ENCODE measurements at places on chromosomes 7 and 10.

- DNase-seq = no peak
These were observed 2.2 kb downstream of the IRF5 start for GRCh38 chr7:128939861-128940410.

DNA sequence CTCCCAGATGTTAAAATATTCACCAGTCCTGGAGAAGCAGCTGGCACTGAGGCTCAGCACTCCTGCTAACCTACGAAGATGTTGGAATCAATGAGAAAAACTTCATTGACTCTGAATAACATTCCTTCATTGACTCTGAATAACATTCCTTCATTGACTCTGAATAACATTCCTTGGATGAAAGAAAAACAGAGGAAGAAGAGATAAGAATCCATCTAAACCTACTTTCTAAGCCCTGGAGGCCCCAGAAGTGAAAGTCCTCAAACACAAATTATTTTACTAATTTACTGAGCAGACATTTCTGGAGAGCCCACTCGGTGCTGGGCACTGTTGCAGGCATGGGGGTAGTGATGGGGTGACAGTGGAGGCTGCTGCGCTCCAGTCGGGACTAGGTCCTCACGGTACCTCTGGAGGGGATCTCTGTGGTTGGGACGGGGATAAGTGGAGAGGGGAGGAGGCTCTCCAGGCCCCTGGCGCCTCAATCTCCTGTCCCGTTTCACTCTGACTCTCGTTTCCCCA lies 254.1 kb downstream of the WDR37 start:
- no peak for DNase-seq

GRCh38 chr10:47440207-47440606 lies 43.7 kb downstream of the ANXA8 start:
- DNase-seq = no peak

DNA sequence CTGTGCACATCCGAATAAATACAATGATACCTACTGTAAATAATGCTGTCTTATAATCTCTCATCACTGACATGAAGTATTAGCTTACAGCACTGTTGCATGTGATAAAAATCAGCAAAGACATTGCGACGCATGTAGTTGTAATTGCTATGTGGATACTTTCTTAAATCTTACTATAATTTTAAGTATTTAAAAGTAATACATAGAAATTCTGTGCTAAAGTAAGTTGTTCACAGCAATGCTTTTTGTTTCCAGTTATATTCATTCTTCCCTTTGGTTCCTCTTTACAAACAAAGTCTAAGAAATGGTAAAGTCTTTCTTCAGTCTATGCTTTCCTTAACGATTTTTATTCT lies 113.7 kb upstream of the DGKB start:
- no peak for DNase-seq

DNA sequence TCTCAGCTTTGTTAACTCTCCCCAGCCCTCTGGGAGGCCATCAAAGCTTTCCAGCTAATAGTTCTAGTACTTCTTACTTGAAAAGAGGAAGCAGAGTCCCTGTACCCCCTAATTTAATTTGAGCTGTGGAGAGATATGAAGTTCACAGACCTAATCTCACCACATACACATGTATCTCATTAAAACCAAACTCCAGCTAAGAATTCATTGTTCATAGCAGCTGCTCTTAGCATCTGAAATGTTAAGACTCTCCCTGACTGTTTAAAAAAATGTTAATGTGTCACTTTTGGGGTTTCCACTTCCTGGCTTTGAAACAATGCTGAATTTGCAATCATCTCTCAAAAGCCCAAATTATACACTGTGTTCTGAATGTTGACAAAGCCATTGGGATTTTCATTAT lies 16.2 kb upstream of the MRC1 start:
- DNase-seq = no peak

GRCh38 chr7:105677817-105678573 lies 96.7 kb upstream of the EFCAB10 start:
- DNase-seq = no peak

DNA sequence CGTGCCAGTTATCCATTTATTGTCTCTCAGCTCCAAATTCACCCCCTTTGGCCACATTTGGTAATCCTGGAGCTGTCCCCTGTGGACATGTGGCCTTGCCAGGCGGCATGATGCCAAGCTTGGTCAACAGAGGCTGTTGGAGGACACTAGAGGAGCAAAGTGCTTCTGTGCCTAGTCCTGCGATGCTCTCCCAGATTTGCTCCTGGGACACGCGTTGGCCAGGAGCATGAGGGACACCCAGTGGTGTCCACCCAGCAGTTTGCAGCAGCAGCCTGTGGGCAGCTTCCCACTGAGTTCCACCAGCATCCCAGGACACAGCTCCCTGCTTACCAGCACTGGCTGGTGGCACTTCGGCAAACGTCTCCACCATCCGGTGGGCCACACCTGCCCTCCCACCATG lies 55.5 kb upstream of the STEAP1B start:
- DNase-seq = no peak

DNA sequence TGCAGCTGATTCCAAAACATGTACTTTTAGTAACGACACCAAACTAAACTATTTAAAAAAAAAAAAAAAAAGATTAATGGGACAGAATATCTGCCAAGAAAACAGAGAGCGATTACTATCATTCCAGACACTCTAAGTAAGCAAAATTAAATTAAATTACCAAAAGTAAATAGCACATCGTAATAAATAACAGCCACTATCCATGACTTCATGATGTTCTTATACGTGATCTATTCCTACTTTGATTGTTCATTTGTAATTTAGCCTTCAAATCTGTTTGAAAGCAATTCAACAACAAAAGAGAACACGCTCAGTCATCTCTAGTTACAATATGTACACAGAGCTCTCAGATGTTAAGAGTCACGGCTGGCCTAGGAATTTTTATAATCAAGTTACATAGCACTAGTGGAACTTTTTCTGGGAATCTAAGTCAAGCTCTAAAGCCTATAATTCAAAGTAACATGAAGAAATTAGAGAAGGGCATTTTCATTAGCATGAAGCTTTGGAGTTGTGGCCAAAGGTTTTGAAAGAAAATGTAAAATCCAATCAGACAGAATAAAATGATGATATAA lies 241.7 kb upstream of the NEBL start:
- no peak for DNase-seq

DNA sequence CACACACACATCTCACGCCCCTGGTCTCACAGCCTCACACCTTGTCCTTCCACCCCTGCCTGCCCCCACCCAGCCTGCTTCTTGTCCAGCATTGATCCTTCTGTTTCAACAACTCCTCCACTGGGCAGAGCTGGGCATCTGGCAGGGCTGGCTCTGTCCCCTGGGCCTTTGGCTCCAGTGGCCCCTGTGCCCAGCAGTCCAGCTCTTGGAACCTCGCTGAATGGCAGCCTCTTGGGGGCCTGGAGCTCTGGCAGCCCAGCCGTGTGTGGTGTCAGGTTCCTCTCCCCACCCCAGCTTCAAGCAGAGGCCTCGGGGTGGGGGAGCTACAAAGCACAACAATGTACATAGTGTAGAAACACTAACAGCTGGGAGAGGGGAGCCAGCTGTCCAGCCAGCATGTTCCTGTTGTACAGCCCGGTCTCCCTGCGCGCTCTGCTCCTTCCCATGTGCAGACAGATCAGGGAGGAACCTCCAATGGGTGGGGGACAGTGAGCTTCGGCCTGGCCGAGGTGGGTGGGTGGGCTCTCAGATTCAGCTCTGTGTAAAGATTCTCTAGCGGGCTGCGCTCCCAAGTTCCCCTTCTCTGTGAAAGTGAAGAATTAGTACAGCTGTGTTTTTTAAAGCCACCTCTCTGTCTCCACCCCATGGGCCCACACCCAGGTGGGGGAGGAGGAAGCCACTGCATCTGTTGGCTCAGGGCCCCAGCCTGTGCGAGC lies 19.4 kb downstream of the ZMIZ2 start:
- DNase-seq = no peak

DNA sequence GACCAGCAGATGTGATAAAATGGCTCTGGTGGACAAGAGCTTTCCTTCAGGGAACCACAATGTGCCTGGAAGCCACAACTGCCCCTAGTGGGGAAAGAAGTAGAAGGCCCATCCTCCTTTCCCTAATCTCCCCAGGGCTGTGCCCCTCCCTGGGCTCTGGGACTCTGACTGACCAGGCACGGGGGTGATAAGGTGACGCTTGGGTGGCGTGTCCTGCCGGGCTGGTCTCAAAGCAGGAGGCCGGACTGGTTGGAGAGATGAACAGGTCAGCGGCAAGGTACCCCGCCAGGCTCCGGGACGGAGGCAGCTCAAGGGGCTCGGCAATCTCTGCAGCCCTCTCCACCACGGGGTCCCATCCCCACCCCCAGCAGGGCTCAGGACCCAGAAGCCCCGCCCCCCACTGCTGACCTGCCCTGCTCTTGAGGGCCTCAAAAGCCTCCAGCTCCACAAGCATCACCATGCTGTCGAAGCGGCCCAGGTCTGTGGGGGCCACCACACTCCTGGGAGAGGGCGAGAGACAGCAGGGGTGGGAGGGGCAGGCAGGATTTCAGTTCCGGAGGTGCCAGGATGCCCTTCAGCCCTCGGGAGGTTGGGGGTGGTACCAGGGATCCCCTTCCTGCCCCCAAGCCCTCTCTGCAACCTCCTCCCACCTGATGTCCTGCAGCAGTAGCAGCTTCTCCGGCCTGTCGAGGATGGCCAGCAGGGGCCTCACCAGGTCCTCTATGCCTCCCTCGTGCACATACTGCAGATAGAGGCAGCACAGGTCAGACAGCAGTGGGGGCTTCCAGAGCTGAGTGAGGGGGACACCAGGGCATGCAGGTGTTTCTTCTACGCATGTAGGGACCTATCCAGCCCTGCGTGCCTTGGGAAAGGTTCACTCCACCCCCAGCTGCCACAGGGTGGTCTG lies 12.2 kb downstream of the LZTS2 start:
- DNase-seq = no peak

GRCh38 chr7:19963695-19964094 lies 190.3 kb upstream of the TMEM196 start:
- DNase-seq = no peak

DNA sequence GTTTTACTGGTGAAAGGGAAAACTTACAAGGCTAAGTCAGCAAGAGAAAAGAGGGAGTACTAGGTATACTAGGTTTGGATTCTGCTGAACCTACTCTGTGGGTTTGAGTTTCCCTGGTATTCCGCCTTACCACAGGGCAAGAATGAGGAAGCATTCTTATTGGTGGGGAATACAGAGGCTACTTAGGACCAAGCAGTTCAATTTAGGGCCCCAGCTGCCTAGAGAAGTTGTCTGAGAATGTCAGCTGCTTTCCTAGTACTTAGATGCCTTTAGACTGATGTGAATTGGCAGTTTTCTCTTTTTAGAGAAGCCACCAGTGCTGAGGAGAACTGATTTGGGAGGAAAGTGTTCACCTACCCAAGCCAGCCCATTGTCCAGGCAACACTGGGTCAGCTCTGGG lies 409.0 kb upstream of the LRGUK start:
- no peak for DNase-seq

- no peak for DNase-seq
These were observed 11.4 kb downstream of the CDK6 start for GRCh38 chr7:92824901-92825480.

DNA sequence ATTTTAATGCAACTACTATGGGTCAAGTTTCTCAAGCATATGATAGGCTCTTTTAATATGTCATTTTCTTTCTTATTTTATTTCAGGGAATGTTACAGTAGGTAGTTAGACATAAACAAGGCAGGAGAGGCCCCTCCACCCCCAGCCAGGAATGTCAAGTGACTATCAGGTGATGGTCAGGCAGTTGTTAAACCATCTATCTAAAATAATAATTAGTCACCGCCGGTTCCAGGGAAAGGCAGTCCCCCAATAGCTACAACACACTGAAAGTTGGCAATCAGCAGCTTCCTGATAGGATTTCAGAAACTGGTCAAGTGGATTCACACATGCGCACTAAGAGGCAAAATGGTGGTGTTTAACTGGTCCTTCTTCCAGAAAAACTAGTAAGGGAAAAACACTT lies 9.3 kb downstream of the OLAH start:
- DNase-seq = no peak

DNA sequence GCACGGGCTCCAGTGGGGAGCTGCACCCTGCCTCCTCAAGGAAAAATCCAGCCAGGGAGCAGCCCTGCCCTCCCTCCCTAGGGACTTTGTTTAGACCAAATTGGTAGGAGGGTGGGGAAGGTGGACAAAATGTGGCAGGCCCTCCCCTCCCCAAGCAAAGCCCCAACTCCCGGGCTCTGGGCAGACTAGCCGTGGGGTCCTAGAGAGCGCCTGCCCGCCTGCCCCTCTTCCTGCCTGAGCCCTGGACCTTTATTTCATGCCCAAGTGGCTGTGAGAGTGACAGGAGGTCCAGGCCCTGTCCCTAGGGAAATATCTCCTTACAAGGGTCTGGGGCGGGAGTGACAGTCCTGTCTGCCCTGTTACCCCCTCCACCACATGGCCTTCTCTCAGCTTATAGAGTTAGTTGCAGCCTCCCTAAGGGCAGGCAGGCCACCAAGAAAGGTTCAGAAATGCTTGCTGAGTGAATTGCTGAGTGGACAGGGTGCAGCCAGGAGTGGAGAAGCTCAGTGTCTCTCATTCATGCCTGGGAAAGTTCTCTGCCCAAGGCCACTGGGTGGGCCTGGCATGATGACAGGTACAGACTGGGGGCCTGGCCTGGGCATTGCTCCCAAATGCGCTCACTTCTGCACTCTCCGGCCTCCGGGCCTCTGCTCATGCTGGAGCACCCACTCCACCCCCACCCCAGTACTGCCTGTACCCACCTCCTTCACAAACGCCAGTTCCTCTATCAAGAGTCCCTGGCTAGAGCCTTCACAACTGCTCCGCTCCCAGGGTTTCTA lies 25.2 kb downstream of the DNAJB12 start:
- no peak for DNase-seq

- DNase-seq = no peak
These were observed 143.3 kb downstream of the CALN1 start for GRCh38 chr7:72268796-72269195.

GRCh38 chr7:117698018-117698417 lies 175.2 kb downstream of the CTTNBP2 start:
- DNase-seq = no peak

GRCh38 chr10:123883673-123884320 lies 7.8 kb downstream of the CPXM2 start:
- no peak for DNase-seq

GRCh38 chr7:95508780-95509179 lies 23.0 kb downstream of the ASB4 start:
- DNase-seq = no peak

DNA sequence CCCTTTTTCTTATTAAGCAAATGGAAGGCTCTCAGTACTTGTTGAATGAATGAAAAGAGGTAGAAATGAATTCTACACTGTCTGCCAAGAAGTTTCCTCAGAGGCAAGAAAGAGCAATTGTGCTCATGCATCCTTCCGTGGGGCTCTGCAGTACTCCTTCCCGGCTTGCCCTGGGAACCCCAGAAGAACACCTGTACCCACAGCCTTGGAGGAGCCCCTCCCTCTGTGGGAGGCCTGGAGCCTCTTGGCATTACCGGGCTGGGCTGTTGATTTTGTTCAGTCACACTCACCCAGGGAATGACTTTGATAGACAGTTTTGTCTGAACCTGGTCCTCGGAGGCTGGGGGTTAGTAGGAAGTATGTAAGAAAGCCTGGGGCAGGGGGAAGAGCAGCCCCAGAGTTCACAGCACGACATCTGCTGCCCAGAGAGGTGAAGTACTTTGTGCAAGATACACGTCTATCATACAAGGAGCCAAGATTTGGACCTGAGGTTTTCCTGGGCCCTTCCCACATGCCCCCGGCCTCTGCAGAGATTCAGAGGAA lies 134.8 kb upstream of the GDF10 start:
- DNase-seq = no peak

- no peak for DNase-seq
These were observed 31.6 kb upstream of the LAMB1 start for GRCh38 chr7:108034586-108034985.

- no peak for DNase-seq
These were observed 13.8 kb upstream of the ZCCHC24 start for GRCh38 chr10:79459243-79459642.

GRCh38 chr7:55381696-55382095 lies 16.6 kb downstream of the LANCL2 start:
- no peak for DNase-seq

- no peak for DNase-seq
These were observed 187.7 kb upstream of the VSTM2A start for GRCh38 chr7:54354436-54354835.

Measured in stimulated activated CD8-positive, alpha-beta memory T cell treated with anti-CD3 and anti-CD28 coated beads, Interleukin-15, amount 100 ng/mL, for 48 hours (primary cell).